ENCODE measurements at places on chromosomes 5 and 9.

DNA sequence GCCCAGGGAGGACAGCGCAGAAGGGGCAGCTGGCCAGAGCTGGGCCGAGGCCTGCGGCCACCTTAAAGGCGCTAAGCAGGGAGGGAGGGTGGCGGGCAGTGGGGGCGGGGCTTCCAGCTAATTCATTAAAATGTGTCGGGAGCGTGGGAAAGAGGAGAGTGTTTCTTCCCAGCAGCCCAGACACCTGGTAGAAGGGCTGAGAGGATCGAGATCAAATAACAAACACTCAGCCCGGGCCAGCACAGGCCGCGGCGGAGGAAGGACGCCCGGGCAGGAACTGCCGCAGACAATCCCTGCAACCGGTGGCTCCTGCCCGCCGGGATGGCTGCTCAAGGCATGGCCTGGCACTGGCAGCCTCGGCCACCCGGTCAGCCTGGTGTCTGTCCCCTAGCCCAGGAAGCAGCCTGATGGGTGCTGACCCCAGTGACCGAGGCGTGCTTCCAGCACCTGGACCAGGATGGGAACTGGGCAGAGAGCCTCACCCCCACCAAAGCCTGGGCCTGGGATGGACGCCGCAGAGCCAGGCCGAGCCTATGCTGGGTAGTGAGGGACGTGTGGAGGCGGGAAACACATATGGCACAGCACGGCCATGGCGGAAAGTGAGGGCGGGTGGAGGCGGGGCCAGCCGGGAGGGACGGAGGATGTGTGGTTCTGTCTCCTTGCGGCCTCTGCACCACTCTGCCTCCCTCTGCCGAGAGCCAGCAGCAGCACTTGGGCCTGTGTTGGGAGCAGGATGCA is 3.2 kb upstream of the NRARP start:
- peak; percentile 75 for DNase-seq

GRCh38 chr9:1222511-1222910 is 172.4 kb downstream of the DMRT2 start:
- peak; percentile 33 for DNase-seq

DNA sequence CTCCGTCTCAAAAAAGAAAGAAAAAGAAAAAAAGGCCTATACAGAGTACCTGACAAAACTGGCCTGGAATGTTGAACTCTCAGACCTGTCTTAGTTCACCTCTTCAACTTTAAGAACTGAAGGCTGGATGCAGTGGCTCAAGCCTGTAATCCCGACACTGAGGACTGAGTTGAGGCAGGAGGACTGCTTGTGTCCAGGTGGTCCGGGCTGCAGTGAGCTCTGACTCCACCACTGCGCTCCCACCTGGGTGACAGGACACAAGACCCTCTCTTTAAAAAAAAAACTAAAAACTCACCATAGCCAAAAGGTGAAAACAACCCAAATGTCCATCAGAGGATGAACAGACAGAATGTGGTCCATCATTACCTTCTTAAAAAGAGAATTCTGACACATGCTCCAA is 6.4 kb downstream of the MRPL41 start:
- no peak for DNase-seq

- DNase-seq: no peak
Observed at GRCh38 chr5:89187883-89188465, 305.0 kb upstream of the MEF2C start.

DNA sequence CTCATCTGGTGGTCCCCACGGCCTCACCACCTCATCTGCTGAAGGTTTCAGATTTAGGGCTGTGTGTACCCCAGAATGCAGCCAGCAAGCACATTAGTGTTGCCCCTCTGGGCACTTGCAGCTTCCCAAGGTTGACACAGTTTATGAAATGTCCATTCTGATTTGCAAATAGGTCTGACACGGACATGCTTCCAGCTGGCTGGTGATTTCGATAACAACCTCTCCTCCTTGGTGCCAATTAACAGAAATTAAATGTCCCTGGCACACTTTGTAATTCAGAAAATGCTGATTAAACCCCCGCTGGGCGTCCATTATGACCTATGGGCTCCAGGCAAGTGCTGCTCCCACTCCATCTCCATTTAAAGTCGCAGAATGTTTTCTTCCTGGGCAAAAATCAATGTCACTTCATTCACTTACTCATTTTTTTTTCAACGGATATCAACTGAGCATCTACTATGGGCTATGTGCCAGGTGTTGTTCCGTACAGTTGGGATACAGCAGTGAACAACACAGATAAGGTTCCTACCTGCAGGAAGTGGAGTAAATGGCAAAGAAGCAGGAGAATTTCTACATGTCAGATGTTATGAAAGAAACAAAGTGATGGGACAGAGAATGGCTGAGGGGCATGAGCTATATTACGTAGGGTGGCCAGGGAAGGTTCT is 32.0 kb downstream of the PLAC8L1 start:
- DNase-seq: no peak

GRCh38 chr9:102178811-102179210 is 440.4 kb upstream of the GRIN3A start:
- no peak for DNase-seq

DNA sequence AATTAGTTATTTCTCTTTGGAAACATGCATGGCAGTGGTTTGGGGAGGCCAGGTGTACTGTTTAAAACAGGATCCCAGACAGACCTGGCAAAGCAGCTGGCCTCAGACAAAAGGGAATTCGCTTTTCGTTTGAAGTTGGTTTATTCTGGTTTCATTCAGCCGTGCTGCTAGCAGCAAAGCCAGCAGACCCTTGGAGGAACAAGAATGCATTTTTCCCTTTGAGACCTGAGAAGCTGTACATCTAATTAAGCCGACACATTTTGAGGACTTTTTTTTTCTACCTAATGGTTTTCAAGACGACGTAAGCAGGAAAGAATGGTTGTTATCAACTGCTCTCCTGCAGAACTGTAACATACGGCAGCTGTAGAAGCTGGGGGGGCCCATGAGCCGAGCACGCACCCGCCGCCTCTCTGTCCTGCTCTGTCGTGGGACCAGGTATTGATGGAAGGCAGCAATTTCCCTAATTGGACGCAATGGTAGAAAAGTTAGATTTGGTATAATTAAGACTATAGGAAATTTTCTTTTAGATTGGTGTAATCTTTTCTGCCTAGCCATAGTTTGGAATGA is 13.6 kb downstream of the PLEKHG4B start:
- DNase-seq: no peak
